SHP77 (cell line): ENCODE measurements at places on chromosomes 4 and X.

DNA sequence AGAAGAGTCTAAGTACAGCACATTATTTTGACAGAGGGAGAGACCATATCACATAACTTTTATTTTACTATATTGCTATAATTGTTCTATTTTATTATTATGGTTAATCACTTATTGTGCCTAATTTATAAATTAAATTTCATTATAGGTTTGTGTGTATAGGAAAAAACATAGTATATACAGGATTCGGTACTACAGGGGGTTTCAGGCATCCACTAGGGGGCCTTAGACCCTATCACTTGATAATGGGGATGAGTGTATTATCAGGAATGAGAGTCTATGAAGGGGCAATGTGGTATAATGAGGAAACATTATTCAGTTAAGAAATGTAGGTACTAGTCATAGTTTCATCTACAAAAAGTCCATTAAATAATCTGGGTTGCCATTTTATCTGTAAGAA, 833.1 kb downstream of the C4orf33 start:
- peak; percentile 2 for DNase-seq

DNA sequence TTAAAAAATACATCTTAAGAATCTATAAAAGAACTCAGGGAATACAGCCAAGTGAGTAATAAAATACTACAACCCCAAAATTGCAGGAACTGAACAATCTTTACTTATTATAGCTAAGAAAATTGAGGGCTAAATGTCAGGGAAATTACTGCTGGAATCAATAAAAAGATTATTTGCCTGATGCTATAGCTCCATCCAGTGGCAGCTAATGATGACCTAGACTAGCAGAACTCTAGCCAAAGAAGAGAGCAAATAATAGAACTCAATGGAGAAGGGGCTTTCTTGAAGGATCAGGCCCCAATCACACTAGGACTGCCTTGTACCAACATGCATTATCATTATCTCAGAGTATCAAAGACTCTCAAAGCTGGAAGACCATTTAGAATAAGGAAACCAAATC, 85.0 kb upstream of the FAM241A start:
- DNase-seq, result no peak

DNA sequence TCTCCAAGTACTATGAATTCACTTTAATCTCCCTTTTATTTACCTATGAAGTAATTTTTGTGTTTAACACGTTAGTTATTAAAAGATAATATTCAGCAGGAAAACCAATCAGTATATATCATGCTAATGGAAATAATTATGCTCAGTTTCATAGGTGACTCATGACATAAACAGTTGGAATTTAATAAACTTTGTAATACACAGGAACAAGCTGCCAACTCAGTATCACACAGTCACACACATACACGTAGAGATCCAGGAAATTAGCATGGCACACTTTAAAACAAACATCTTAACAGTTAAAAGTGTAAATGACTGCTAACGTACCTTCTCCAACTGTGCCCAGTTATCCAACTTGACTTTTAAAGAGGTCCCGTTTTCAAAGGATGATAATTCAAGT, 2.3 kb downstream of the SPATA4 start:
- no peak for DNase-seq

- DNase-seq, result no peak
Measured at GRCh38 chr4:164821711-164822110, 55.3 kb upstream of the APELA start.

DNA sequence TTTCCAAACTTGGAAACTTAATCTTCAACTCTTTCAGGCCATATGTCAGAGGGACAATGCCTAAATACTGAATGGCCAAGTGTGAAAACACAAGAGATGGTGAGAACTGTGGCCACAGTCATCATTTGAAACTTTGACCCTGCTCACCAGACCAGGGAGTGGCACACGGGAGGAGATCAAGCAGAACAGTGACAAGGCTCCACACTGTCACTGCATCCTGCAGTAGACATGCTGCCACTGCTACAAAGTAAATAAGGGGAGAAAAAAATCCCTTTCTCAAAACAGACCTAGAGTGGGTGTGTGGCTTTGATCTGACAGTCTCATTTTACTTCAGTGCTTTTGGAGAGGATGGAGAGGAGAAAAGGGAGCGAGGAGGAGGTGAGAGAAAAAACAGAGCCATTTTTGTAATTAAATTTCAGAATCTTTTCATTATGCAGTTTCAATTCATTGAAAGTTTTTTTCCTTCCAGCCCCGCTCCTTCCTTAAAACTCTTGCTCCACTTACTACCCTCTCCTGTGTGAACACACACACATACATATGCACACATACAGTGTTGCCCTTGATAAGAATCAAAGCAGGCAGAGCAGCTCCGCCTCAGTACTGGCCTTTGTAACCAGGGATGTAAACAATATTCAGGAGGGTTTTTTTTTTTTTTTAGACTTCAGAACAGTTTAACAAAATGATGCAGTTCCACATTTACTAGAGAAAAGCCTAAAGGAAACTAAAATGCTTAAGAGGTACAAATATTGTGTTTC, 34.4 kb downstream of the NEXMIF start:
- DNase-seq, result no peak

DNA sequence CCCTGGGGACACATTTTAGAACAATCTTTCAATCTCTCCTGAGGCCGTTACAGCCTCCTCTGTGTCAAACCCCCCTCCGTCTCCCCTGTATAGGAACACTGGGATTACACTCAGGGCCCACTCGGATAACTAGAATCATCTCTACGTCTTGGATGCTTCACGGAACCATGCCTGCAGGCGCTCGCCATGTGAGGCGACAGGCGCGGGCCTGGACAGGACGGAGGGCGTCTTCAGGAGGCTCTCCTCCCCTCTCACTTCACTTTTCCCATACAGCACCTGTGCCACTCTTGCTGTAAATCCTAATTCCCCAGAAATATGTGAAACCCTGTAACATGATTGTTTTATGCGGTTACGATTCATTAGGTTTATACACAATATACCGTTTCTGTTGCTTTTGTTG, 4.0 kb upstream of the IDUA start:
- DNase-seq, result no peak

DNA sequence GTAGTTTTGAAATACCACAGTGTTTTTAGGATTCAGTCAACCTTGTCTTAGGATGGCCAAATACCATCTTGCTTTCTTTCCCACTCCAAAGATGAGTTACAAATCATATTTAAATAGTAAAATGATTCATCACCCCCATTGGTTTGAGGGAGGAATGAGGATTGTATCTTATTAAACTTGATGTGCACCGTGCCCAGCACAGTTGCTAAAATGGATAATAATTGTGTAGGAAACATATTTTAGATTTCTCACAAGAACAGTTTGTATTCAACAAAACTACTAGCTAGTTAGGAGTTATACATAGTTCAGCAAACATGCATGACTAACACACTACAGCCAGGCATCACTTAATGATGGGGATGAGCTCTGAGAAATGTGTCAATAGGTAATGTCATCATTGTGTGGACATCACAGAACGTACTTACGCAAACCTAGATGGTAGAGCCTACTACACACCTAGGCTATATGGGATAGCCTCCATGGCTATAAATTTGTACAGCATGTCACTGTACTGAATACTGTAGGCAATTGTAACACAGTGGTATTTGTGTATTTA, 245.4 kb downstream of the FBXW7 start:
- no peak for DNase-seq

DNA sequence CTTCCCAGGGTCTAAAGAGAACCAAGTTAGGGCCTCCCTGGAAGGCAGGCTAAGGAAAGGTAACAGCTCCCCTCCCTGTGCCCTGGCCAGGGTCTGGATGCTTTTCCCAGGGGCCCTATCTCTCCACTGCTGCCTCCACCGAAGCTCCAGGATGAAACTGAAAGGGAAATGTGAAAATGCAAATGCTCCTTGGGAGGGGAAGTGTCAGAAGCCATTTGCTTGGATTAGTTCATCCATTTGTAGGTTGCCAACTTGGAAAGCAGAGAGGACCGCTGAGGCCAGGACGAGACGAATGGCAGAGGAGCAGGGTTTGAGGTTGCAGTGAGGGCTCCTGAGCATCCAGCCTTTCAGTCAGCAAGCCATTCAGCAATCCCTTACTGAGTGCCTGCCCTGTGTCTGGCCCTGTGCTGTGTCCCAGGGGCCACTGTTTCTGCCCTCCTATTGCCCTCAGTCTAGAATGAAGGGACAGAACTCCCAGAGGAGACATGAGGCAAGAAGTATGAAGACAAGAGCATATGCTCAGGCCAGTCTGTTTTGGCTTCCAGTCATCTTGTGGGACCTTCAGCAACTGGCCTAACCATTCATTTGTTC, 45.9 kb upstream of the PGRMC1 start:
- no peak for DNase-seq

DNA sequence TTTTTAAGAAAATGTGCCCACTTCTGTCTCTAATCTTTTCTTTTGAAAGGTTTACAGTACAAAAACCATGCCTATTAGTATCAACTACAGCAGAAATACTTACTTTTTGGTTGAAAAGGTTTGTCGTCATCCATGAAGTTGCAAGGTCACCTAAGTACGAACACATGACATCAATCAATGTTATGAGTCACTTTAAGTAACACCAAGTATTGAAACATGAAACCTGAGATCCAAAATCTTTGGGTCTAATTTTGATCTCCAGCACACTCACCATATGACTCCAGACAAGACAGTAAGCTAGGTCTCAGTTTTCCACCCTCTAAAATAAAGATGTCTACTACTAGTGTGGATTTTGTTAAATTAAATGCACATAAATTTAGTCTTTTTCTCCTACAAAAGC, 8.4 kb downstream of the ZNF280C start:
- DNase-seq, result no peak

GRCh38 chrX:154487518-154488290, 1.3 kb upstream of the UBL4A start:
- no peak for DNase-seq

GRCh38 chr4:31234494-31234893, 514.3 kb downstream of the PCDH7 start:
- no peak for DNase-seq

DNA sequence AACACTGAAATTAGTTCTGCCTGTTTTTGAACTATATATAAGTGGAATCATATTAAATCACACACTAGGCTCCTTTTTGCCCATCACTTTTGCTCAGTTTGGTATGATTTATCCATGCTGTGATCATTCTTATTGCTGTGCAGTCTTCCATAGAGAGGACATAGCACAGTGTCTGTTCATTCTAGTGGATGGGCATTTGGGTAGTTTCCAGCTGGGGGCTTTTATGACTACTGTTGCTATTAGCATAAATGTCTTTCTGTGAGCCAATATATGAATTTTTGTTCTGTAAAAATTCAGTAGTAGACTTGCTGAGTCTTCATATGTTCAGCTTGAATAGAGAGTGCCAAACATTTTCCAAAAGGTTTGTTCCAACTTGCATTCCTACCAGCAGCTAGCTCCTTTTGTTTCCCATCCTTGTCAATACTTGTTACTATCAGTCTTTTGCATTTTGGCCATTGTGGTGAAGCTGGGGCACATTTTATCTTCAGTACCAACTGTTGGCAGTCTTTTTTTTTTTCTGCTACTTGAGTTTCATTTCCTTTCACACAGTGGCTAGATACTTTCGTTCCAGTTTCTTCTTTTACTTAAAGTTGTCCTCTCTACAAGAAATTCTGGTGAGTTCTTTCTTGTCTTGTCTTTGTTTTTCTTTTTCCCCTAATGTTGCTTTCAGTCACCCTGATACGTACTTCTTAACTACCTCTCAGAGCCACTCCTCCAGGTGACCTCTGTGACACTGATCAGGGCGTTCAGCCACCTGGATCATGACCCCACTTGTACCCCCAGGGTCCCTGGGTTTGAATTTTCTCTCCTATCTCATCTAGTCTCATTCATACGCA, 87.0 kb downstream of the ANXA3 start:
- no peak for DNase-seq

DNA sequence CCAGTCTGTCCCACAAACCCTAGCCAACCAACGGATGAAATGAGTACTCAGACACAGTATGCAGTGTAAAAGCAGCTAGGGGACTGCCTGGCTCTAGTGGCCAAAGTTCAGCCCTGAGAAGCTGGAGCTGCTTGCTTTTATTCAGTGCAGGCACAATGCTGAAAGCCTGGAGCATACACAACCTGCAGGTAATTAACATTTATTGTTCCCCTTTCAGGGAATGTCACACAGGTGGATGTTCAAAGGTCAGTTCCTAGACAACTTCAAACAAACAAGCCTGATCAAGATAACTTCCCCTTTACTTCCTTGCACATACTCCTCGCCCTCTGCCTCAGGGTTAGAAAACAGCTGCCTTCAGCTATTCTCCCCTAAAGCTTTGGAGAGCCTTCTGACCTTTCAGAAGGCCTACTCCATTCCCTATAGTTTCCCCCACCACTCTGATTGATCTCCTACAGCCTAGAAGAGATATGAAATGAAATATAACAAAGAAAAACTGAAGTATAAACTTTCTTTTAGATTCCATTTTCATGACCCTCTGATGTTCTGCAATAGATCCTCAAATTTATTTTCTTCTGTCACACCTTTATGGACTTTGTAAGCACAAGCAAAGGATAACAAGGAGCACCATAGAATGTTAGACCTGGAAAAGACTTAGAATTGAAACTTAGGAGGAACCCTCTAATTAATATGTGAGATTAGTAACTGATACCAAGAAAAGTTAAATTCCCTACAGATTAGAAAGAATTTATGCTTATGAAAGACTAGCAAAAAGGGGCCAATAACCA, 6.8 kb upstream of the DCAF8L1 start:
- no peak for DNase-seq

DNA sequence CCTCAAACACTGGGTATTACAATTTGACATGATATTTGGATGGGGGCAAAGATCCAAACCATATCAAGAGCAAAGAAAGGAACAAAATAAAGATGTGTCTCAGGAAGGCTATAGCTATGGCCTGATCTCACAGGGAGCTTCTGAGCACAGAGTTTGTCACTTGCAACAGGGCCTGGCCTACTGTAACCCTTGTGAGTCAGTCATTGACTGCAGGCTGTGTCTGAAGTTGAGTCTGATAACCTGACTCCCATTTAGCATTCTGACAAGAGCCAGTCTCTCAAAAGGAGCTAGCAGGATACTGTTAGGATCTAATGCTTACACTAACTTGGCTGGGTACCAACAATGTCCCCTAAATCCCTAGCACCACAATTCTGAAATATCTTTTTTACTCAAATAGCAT, 612.5 kb upstream of the TECRL start:
- no peak for DNase-seq

DNA sequence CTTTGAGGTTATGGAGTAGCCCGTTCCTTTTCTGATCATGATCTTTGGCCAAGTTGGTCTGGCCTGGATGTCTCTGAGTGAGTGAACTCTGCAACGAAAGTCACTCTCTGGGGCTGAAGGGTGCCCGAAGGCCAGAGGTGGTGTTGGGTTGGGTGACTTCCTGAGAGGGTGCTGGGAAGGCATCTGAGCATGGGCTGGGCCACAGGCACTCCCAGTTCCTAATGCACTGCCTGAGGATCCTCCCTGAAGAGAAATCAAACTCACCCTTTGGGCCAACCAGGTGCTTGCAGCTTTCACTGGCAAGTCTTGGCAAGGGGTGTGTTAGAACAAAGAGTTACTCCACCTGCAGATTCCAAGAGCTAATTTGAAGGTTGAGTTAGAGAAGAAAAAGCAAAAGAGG, 66.4 kb upstream of the SCML1 start:
- DNase-seq, result no peak

DNA sequence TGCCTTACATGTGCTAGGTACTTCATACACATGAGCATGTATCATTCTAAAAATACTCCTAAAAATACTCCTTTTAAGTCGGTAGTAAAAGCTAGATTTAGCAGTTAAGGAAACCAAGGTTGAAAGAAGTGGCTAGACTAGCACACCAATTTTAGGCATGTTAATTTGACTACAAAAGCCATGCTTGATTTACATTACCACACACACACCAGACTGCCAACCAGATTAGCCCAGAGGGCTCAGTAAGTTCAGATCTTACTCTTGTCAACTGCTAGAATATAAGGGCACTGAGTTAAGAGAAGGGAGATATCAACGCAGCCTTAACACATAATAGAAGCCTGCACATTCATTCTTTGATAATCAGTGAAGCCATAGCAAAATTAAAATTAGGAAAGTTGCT, 117.9 kb downstream of the MID1IP1 start:
- DNase-seq, result no peak
